Hematopoietic multipotent progenitor cell (in vitro differentiated cells): ENCODE measurements at places on chromosomes 6 and 20.

DNA sequence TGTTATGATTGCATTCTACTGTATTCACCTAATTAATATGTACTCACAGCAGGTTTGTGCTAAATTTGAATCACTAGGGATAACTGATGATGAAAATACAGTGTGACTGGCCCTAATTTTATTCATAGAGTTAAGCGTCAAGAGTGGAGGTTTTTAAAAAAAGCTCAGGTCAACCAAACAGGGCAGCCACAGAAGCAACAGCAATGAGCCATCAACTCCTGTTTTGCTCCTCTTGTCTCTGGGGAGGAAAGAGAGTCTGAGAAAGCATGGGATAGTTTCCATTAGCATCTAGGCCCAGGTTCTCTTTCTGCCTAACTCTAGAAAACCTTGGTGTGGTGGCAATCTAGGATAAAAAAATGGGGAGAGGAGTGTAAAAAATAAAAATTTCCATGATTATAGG is 122.1 kb downstream of the OGFRL1 start:
- no peak for DNase-seq

GRCh38 chr20:60497298-60498035 is 539.2 kb downstream of the CDH26 start:
- DNase-seq, result no peak

GRCh38 chr6:35728683-35729678 is 7.9 kb upstream of the ARMC12 start:
- DNase-seq, result peak; percentile 52

GRCh38 chr20:43322851-43323250 is 133.1 kb upstream of the PTPRT start:
- DNase-seq, result no peak

- DNase-seq, result no peak
These were observed 26.0 kb upstream of the KIF3B start for GRCh38 chr20:32251470-32251869.

DNA sequence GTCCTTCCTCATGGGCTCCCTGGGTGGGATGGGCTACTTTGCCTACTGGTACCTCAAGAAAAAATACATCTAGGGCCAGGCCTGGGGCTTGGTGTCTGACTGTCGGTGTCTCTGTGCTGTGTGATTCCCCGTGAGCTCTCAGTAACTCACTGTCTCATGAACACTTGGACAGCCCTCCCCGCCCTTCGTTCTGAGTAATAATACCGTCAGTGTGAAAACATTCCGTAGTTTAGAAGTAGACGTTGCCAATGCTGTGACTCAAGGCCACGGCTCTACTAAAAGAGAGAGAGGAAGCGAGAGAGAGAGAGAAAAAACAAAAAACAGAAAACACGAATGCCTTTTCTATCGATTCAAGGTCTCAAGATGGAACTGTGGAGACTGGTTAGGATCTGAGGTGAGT is 31.8 kb downstream of the FITM2 start:
- no peak for DNase-seq

GRCh38 chr20:62774762-62775161 is 21.5 kb upstream of the MRGBP start:
- no peak for DNase-seq

GRCh38 chr20:58597249-58597891 is 53.7 kb upstream of the STX16 start:
- no peak for DNase-seq

DNA sequence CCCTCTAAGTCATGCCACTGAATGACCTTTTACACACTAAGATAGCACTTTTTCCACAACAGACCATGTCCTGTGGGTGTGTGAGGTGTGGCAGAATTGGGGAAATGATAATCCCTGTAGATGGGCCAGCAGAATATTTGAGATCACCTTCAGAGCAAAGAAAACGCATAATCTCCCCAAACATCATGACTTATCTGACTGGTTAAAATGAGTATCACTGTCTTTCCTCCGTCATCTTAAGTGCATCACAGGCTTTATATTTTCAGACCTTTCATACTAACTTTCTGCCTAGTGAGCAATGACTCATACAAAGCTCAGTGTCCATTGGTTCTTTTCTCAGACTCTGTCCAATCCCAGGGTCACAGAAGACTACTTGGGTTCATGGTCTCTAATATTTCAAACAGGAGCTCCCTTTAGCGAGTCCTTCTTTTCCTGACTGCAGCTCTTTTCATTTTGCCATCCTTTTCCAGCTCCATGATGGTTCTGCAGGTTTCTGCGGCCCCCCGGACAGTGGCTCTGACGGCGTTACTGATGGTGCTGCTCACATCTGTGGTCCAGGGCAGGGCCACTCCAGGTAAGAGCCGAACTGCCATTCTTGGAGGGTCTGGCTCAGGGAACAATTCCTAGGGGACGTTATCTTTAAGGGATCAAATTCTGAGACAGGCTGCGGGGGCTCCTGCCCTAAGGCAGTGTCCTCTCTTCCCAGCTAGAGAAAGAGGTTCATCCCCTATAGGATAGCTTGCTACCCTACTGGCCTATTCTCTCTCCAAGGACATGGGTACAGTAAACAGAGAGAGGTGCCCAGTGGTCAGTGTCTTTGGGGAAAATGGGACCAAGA is at the start of gene HLA-DPB1:
Gene HLA-DPB1, plus strand, starts transcription at position 423 of the 838 bp plus-strand sequence. Its CDS starts 52 bp downstream, at position 475.
- DNase-seq, result peak; percentile 90

DNA sequence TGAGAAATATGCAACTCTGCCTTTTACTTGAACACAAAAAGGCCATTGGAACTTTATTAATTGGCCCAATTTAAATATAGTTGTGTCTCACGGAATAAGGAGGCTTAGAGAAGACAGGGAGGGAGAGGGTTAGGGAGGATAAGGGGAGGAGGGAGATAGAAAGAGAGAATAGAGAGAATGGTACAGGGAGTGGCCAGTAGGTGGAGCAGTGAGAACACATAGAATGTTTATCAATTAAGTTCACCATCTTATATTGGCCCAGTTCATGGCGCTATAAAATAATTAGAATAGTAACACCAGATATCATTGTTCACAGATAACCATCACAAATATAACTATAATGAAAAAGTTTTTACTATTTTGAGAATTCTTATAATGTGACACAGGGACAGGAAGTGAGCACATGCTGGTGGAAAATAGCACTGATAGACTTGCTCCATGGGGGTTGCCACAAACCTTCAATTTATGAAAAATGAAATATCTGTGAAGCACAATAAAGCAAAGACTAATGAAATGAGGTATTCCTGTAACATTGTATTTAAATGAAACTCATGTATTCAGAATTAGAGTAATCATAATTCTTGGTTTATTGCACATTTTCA is 374.1 kb upstream of the MANEA start:
- DNase-seq, result no peak

- no peak for DNase-seq
These were observed 4.9 kb upstream of the SCP2D1 start for GRCh38 chr20:18808712-18809111.

DNA sequence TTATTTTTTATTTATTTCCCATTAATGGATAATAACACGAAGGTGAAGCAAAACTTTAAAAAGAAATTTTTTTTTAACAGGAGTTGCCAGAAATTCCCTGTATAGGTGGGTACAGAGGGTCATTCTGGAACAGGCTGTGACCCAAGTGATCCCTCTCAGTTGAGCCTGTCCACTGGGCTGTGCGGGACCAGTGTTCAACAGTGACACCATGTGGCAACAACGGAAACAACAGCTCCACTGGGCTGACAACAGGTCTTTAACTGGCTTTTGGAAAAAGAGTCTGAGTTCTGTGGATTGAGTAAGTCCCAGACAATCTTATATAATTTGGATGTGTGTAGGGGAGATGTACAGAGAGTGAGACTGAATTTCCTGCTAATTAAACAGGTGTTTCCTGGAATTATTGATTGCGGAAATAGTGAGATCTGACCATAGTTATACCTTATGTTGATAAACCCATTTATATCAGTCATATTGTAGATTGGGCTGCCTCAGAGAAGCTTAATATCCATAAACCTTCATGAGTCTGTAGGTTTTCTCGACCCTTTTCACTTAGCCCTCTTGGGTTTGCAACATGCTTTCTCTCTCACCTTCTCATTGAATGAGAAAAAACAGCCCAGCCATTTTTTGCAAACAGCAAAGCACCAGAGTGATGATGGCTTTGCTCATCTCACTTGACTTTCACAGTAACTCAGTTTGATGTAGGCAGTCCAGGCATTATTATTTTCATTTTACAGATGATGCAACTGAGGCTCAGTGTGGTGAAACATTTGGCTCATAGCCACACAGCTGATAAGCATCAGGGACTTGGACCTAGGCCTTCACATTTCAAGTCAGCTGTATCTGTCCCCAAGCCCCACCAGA is 17.5 kb downstream of the KIAA1755 start:
- DNase-seq, result no peak

DNA sequence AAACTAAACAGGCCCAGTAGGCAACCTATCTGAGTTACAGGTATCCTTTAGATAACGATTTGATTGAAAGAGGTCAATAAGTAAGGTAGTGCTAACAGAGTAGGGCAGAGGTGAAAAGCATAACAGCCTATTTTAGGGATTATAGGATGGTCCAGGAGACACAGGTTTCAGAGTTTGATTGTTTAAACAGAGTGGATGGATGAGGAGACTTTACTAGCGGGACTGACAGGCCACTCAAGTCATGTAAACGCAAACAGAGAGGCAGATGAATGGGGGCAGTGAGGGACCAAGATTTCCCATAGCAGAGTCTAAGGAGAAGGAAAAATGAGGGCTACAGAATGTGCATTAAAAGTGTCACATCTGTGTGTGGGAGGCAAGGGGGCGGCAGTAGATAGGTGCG is 4.8 kb downstream of the NEDD9 start:
- DNase-seq, result no peak

GRCh38 chr6:130864344-130864743 is 37.1 kb downstream of the SMLR1 start:
- DNase-seq, result no peak
